Activated naive CD4-positive, alpha-beta T cell treated with anti-CD3 and anti-CD28 coated beads, Interleukin-2, amount 50 U/mL, for 16 hours (primary cell): ENCODE measurements at places on chromosomes 12 and 14.

DNA sequence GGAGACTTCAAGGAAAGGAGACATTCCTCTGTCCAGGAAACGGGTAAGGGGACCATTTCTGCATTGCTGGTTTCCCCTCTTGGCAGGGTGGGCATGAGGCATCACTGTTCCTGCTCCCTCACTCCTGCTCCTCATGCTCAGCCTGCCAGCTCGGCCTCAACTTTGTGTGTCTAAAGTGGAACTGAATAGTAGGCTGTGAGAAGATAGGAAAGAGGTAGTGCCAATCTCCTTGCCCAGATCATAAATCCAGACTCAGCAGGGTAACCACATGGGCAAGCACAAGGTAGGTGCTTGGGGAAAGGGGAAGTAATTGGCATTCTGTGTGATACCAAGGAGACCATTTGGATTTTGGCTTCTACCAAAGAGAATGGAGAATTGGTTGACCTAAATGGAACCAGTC is 2.6 kb downstream of the LTB4R start:
- DNase-seq, result no peak

DNA sequence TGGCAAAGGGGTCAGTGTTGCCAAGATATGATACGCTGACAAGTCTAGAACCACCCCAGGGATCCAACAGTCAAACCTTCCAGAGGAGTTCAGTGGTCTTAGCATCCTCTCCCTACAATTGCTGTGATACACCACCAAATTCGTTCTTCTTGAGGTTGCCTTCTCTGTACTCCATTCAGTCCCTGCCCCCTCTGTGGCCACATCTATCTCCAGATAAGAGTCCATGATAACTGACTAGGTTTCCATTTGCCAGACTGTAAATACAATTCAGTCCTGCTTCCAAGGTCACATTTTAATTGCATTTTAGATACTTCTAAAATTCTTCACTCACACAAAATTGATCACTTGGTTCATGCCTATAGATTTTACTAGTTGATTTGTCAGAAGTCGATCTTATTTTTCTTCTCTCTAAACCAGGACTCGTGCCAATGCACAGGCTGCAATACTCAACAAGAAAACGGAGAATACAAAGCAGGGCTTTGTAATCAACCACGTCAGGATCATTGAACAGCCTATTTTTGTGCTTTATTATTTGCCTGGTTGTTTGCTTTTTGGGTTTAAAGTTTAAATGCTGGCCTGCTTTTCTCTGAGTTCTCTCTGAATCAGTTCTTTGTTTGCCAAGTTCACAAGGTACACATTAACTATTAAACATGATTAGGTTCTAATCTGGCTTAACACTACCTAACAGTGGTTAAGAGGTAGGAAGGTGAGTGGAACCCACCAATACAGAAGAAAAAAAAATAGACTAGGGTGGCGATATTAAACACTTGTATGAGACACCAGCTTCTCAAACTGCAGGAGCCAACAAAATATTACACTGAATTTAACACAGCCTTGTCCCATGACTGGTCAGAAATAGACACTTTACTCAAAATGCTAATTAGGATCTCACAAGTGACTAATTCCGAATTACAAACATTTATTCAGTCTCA is 5.3 kb upstream of the TSPAN8 start:
- DNase-seq, result no peak

- DNase-seq, result no peak
These were observed 239.4 kb downstream of the PAWR start for GRCh38 chr12:79451365-79451764.

DNA sequence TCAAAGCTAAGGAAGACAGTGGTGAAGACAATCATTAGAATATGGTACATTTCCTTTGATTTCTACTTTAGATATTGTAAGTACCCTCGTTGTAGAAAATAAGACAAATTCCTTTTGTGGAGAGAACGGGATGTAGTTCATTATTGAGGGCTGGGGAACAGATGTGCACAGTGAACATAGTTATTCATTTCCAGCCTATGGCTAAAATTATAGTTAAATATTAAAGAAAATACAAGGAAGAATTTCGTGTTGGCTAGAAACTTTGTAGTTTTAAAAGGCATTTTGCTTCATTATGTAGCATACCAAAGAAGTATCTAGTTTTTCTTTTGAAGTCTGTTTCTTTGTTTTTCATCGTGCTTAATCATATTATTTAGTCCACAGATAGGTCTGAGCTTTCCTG is 201.8 kb downstream of the ESR2 start:
- no peak for DNase-seq

GRCh38 chr14:94571950-94572349 is 9.3 kb upstream of the SERPINA5 start:
- DNase-seq, result no peak

DNA sequence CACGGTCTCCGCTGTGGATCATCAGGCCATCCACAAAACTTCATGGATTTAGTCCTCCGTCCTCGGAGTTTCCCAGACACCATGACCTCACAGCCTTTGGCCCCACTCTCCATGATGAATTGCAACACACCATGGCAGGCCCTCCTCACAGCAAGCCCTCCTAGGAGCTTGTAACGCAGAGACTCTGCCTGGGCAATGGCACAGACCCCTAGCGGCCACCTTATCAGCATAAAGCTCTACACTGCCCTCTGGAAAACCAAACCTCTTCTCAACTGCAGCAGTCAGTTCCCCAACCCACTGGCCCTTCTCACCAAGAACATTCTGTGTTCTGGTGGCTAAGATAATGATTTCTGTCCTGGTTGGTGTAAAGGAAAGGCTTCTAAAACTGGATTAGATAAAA is 238.4 kb upstream of the USP15 start:
- no peak for DNase-seq

DNA sequence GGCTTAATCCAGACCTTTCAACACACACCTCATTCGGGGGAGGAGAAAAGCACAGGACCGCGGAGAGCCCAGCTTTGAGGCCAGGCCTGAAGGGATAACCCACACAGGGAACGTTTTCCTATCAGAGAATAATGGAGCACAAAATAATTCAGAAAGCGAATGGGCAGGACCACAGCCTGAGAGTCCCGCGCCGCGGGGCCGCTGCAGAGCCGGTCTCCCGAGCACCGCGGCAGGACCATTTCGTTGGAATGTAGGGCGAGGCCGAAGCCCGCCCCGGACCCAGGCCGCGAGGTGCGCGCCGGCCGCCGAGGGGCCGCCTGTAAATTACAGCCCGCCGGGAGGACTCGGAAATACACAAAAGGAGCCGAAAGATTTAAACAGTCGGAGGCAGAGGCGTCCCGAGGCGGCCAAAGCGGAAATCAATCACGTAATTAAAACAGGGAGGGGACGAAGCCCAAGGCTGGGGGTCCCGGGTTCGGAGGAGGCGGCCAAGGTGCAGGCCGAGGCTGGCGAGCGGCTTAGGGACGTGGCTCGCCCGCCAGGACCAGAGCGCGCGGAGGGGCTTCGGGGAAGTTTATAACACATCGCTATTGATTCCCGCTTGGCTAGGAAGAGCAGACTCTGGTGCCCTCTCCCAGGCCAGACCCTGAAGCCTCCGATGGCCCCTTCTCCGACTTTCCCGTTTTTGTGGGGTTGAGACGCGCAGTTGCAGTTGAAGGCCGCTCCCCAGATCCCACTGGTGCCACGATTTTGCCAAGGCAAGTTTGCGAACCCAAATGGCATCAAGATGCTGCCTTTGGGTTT is 6.3 kb upstream of the HOXC4 start:
- DNase-seq, result no peak

DNA sequence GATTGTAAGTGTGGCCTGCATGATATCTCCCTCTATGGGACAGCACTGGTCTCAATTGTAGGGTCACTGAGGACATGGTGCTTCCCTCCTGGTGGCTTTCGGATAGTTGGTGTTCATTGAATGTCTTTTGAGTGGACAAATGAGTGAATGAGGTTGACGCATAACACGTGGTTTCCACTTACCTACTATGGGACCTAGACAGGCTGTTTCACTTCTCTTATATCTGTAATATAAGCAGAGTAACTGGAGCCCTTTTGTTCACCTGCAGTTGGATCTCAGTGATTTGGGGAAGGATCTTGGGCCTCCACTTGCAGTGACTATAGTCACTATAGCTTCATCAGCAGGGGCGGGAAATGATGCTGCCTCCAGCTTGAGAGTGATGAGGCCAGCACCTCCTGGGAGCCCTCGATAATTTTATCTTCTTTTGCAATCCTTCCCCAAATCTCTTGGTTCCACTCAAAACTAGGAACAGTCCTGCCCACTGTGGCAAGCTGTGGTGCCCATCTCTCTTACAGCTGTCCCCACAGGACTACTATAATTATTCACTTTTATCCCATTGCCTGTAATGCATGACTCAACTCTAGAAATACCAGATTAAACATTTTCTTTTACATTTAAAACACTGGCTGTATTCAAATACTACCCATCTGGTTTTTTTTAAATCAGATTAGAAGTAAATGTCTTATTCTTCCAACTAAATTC is 242.9 kb downstream of the CHST11 start:
- DNase-seq, result no peak

GRCh38 chr12:131357920-131358319 is 353.0 kb upstream of the SFSWAP start:
- no peak for DNase-seq

DNA sequence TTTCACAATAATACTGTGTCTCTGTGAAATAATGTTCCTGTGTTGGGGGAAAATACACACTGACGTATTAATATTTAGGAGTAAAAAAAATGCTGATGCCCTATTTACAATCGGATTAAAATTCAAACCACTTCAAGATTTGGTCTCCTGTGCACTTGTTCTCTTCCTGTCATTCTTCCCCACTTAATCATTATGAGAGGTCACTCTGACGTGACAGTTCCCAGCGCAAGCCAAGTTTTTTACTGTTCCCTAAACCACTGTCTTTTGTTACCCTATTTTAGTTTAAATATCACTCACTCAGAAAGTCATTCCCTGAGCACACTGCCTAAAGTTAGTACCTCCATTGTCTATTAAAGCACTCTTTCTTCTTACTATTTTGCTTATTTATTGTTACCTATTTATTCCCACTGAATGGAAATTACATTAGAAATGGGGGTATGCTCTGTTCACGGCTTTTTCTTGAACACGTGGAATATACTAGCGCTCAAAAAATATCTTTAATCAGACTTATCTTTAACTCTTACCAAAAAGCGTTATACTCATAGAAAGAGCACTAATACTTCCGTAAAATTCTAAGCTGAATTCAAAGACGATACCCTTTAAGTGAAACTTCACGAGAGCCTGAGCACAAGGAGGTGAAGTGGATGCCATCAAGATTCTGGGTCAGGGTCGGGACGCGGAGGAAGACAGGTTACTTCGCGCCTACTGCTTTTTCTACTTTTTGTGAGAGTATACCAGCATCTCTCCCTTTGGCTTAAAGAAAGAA is 670 bp upstream of the PSMA3 start:
- no peak for DNase-seq

DNA sequence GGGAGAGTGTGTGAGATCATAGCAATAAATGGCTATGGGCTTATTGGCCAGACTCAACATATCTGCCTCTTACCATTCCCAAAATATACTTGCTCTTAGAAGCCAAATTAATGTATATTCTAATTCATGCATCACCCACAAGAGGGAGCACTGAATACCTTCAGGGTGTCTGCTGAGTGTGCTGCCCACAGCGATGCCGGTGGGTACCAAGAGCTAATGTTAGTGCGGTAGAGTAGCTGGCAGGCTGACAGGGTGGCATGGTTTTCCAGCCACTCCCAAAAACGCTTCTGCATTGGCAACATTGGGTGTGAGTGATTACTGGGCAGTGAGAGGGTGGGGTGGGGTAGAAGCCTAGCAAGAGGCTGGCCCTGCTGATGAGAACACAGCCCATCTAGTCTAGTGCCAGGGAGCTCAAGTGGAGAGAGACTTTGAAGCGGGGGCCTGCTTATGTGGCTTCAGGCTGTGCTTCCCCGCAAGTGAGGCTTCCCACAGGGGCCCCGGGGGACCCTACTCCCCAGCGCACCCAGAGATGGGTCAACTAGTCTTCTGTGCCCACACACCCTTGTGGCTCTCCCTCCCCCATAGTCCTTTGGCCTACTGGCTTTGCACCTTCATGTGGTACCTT is 9.2 kb upstream of the PLEKHD1 start:
- DNase-seq, result no peak

DNA sequence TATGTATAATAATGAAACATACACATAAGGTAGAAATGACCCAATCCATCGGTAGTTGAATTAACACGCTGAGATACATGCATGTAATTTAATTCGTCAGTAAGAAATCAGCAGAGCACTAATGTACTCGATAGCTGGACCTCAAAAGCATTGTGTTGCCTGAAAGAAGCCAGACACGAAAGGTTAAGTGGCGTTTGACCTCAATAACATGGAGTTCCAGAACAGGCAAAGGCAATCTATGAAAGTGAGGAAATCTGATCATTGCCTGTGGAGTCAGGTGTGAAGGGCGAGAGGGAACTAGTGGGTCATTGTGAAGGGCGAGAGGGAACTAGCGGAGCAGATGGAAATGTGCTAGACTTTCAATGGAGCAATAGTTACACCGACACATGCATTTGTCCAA is 970.4 kb upstream of the TMEM132C start:
- DNase-seq, result no peak

GRCh38 chr14:67285876-67286452 is 44.7 kb downstream of the PALS1 start:
- no peak for DNase-seq

DNA sequence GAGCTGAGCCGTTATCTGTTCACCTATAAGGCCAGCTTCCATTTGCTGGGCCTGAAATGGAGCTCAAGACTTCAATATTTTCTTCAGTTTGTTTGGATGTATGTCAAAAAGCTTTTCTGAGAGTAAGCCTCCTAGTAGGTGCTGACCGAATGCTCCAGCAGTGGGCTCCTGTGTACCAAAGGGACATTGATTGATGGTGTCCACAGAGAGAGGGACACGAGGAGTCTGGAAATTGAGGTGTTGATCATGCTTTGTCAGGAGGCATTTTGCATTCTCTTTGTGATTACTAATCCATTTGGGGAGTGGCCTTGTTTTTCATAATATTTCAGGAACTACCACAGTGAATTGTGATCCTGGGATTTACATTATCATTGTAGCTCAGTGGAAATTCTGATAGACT is 107.7 kb upstream of the SLC38A2 start:
- no peak for DNase-seq

- peak; percentile 77 for DNase-seq
These were observed at the start of gene KLHDC1 for GRCh38 chr14:49692811-49693734. Gene KLHDC1, plus strand, starts transcription at chr14:49693120. Its CDS starts 75 bp downstream, at chr14:49693195.

- DNase-seq, result no peak
These were observed 330.3 kb downstream of the TMTC2 start for GRCh38 chr12:83016991-83017390.

GRCh38 chr14:105600939-105601359 is 74.6 kb downstream of the TMEM121 start:
- DNase-seq, result no peak

DNA sequence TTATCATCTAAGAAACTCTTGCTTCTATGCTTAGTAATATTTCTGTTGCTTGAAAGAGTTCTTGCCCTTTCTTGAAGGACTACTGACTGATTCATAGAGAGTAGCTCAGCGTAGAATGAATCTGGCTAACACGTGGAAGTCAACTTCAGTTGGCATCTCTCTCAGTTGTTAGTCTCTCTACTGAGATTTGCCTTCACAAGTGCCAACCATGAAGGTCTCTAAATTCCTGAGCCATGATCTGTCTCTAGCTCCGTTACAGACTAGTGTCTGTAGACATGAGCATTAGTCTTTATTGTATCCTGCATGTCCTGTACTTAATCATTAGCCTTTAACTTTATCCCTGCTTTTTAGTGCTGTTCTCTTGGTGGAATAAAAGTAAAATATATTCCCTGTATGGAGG is 19.1 kb upstream of the ALX1 start:
- DNase-seq, result no peak
